ENCODE measurements at places on chromosomes 3 and 15.

GRCh38 chr3:26703519-26703918, 80.9 kb downstream of the LRRC3B start:
- H3K36me3 ChIP-seq = no peaks in the 10 kb centered on the region
- peak overlapping the region; percentile 43 for H3K27ac ChIP-seq
- DNase-seq = peak; percentile 67

GRCh38 chr3:186526256-186526606, 17.9 kb downstream of the CRYGS start:
- H3K27ac ChIP-seq = no peak overlapping the region
- H3K4me1 ChIP-seq = no peaks in the 10 kb centered on the region
- DNase-seq = no peak
- no peaks in the 10 kb centered on the region for H3K27me3 ChIP-seq
- no peaks in the 10 kb centered on the region for H3K36me3 ChIP-seq
- H3K4me3 ChIP-seq = no peak overlapping the region

DNA sequence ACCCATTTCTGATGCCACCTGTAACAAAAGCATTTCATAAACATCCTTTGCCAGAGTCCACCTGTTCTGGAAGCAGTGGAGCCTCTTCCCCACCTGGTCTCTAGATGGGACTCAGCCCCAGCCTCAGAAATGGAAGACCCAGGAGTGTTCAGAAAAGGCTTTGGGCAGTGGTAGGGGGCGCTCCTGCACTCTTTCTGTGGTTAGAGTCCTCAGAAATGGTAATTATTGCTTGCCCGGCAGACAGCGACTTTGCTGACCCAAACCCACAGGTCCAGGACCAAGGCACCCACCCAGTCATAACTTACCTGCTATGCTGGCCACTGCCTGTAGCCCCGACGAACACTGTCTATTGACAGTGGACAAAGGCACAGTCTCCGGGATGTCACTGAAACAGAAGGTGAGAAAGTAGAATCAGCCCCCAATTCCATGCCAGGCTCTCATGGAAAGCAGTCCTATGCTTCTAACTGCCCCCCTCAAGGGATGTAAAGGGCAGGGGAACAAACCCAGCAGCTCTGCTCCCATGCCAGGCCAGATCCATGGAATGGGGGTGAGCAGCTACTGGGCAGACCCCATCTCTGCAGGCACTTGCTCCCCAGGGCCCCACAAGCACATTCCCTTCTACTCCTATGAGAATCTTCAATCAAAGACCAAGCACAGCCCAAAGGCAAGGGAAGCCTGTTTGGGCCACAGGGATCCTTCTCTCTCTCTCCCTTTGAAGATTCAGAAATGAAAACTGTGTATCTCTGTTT, 5.1 kb downstream of the ACAA1 start:
- no peaks in the 10 kb centered on the region for H3K27me3 ChIP-seq
- no peak overlapping the region for H3K4me3 ChIP-seq
- H3K36me3 ChIP-seq = no peaks in the 10 kb centered on the region

- H3K27me3 ChIP-seq = no peaks in the 10 kb centered on the region
- no peak overlapping the region for H3K27ac ChIP-seq
Measured at GRCh38 chr15:87733541-87733941, 523.0 kb downstream of the NTRK3 start.

DNA sequence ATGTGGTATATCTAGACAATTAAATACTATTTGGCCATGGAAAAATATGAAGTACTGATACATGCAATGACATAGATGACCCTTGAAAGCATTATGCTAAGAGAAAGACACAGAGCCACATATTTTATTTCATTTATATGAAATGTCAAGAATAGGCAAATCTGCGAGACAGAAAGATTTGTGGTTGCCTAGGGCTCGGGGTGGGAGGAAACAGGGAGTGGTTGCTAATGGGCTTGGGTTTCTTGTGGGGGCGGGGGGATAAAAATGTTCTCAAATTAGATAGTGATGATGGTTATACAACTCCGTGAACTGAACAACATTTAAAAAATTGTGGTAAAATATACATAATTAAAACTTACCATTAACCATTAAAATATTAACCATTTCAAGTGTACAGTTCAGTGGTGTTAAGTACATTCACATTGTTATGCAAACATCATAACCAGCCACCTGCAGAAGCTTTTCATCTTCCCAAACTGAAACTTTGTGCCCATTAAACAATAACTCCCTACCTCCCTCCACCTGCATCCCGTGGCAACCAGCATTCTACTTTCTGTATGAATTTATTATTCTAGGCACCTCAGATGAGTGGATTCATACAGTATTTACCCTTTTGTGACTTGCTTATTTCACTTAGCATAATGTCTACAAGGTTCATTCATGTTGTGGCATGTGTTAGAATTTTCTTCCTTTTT, 24.3 kb upstream of the ANP32A start:
- H3K4me1 ChIP-seq = peaks cover 6% of the 10 kb centered on the region
- no peaks in the 10 kb centered on the region for H3K36me3 ChIP-seq
- H3K4me3 ChIP-seq = no peak overlapping the region
- peaks cover 3% of the 10 kb centered on the region for H3K27me3 ChIP-seq

DNA sequence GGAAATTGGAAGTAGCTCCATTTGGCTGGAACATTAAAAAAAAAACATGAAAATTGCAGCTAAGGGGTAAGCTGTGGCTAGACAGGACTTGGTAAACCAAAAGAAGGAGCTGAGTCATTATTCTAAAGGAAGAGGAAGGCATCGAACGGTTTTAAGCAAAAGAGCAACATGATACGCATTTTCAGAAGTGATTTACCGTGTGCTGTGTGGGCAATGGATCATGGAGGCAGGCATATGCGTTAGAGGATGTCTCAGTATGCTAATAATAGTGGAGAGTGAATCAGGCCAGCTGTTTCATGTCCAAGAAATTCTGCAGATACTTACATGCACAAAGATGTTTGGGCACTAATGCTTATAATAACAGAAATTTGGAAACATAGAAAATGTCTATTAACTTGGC, 409.1 kb upstream of the ATP11B start:
- DNase-seq = no peak
- no peak overlapping the region for H3K4me3 ChIP-seq
- H3K4me1 ChIP-seq = peaks cover 52% of the 10 kb centered on the region
- no peaks in the 10 kb centered on the region for H3K27me3 ChIP-seq
- H3K27ac ChIP-seq = peak overlapping the region; percentile 11
- no peaks in the 10 kb centered on the region for H3K36me3 ChIP-seq

- H3K4me3 ChIP-seq = no peak overlapping the region
- H3K4me1 ChIP-seq = no peaks in the 10 kb centered on the region
- no peak for DNase-seq
- no peaks in the 10 kb centered on the region for H3K27me3 ChIP-seq
- H3K27ac ChIP-seq = no peak overlapping the region
- peaks cover 8% of the 10 kb centered on the region for H3K36me3 ChIP-seq
Measured at GRCh38 chr3:124747111-124747981, 17.1 kb downstream of the UMPS start.

DNA sequence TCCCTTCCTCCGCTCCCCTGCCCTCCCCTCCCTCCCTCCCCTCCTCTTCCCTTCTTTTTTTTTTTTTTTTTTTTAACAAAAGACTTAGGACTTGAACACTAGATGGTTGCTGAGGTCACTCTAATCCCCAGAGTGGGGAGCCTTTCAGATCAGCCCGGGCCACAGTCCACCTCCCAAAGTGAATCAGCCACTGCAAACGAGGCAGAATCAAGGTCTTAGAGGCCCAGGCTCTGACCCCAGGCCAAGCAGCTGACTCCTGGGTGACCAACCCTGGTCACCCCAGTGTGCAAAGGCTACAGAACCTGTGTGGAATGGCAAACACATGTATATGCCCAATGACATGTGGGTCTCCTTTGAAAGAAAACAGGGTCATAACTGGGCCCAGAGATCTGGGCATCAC, 18.3 kb upstream of the EHD4 start:
- no peak for DNase-seq
- no peak overlapping the region for H3K4me3 ChIP-seq
- H3K4me1 ChIP-seq = no peaks in the 10 kb centered on the region
- H3K27me3 ChIP-seq = no peaks in the 10 kb centered on the region
- H3K27ac ChIP-seq = no peak overlapping the region
- no peaks in the 10 kb centered on the region for H3K36me3 ChIP-seq

DNA sequence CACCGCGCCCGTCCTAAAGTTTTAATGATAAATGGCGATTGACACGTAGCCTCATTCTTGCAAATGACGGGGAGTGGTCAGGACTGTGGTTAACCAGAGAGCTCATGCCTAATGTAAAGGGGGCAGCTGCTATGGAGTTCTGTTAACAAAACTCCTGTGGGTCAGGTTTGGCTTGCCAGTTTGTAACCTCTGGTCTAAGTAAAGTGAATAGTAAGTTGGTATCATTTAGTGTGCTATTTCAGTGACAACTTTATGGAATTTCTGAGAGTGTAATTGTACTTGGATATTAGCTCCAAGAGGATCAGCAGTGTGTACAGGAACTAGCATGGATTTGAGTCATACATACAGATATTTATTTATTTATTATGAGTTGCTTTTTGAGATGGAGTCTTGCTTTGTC, 87.9 kb downstream of the RGMA start:
- no peak for DNase-seq
- no peaks in the 10 kb centered on the region for H3K4me1 ChIP-seq
- H3K27me3 ChIP-seq = no peaks in the 10 kb centered on the region
- H3K4me3 ChIP-seq = no peak overlapping the region

DNA sequence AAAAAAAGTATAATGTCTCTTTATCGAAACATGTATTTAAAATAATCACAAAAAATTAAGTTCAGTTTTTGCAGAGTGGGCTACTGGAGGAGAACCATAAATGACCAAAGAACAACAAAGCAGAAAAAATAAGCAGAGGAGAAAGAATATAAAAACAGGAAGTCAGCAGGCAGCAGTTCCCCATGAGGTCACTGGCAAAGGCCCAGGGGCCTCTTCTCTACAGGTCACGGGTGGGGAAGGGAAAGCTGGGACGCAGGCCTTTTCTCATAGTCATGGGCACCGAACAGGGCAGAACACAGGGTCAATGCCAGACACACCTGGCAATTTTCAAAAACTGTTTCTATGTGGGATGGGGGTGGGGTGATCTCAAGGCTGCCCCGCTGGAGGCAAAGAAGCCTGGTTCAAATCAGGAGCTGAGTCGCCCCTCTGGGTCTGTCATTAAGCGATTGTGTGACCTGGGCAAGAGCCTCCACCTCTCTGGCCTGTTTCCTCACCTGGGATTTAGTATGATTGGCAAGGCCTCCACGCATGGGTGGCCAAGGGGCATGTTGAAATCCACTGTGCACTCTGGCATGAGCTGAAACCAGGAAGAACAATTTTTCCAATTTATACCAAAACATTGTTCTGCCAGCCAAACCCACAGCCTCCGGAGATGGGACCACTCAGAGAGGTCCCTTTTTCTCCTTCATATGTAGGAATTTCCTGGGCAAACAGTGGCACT, 43.8 kb upstream of the UACA start:
- H3K27ac ChIP-seq = no peak overlapping the region
- H3K27me3 ChIP-seq = no peaks in the 10 kb centered on the region
- no peak overlapping the region for H3K4me3 ChIP-seq
- no peak for DNase-seq
- no peaks in the 10 kb centered on the region for H3K4me1 ChIP-seq

DNA sequence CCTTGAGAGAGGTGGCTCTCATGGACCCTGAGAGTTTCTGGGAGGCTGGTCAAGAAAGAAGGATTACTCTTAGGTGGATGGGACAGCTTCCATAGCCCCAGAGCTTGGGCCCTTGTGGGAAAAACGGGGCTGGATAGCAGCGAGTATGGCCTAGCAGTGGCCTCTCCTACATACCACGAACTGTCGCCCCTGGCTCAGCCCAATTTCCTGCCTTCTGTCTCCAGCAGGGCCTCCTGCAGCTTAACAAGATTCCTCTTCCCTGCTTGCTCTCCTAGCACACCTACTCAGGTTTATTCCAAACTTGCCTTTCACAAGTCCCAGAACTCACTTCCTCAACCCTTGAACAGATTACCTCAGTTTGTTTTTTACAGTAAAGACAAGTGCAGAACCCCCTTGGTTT, 139.7 kb upstream of the TPM1 start:
- no peaks in the 10 kb centered on the region for H3K36me3 ChIP-seq
- H3K4me3 ChIP-seq = no peak overlapping the region
- no peaks in the 10 kb centered on the region for H3K27me3 ChIP-seq
- DNase-seq = no peak
- H3K4me1 ChIP-seq = no peaks in the 10 kb centered on the region

DNA sequence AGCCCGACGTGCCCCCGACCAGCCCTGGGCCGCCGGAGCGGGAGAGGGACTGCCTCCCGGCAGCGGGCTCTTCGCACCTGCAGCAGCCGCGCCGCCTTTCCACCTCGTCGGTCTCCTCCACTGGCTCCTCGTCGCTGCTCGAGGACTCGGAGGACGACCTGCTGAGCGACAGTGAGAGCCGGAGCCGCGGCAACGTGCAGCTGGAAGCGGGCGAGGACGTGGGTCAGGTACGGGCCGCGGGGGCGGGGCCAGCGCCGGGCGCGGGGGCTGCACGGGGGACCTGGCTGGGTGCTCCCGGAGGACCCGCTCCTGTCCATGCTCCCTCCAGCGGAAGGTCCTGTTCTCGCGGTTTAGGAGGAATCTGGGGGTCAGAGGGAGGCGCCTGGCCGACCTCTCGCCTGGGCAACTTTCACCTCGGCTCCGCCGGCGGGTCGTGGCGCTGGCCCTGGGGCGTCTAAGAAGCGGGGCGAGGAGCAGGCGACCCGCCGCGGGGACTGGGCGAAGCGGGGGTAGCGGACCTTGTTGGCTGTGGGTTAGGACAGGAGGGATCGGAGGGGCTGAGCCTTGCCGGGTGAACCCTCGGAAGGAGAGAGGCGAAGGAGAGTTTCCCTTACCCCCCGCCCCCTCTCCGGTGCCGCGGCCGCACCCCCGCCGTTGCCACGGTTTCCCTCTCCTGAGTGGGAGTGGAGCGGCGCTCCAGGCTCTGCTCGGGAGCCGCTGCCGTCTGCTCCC, 682 bp downstream of the ITPKA start:
- peak overlapping the region; percentile 64 for H3K4me3 ChIP-seq
- no peak overlapping the region for H3K27ac ChIP-seq
- no peaks in the 10 kb centered on the region for H3K36me3 ChIP-seq
- peaks cover 5% of the 10 kb centered on the region for H3K4me1 ChIP-seq

DNA sequence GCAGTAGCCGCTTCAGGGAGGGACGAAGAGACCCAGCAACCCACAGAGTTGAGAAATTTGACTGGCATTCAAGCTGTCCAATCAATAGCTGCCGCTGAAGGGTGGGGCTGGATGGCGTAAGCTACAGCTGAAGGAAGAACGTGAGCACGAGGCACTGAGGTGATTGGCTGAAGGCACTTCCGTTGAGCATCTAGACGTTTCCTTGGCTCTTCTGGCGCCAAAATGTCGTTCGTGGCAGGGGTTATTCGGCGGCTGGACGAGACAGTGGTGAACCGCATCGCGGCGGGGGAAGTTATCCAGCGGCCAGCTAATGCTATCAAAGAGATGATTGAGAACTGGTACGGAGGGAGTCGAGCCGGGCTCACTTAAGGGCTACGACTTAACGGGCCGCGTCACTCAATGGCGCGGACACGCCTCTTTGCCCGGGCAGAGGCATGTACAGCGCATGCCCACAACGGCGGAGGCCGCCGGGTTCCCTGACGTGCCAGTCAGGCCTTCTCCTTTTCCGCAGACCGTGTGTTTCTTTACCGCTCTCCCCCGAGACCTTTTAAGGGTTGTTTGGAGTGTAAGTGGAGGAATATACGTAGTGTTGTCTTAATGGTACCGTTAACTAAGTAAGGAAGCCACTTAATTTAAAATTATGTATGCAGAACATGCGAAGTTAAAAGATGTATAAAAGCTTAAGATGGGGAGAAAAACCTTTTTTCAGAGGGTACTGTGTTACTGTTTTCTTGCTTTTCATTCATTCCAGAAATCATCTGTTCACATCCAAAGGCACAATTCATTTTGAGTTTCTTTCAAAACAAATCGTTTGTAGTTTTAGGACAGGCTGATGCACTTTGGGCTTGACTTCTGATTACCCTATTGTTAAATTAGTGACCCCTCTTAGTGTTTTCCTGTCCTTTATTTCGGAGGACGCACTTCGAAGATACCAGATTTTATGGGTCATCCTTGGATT, at the start of gene MLH1:
Gene MLH1, plus strand, starts transcription at position 193 of the 958 bp plus-strand sequence. Its CDS starts 30 bp downstream, at position 223.
- no peaks in the 10 kb centered on the region for H3K27me3 ChIP-seq
- H3K4me3 ChIP-seq = peak within 1 kb of the TSS; percentile 75
- DNase-seq = peak; percentile 100
- peaks cover 6% of the 10 kb centered on the region for H3K4me1 ChIP-seq
- H3K36me3 ChIP-seq = peaks cover 15% of the 10 kb centered on the region
- H3K27ac ChIP-seq = peak within 1 kb of the TSS; percentile 88

Measured in MM.1S (cell line).